Amniotic stem cell (primary cell): ENCODE measurements at places on chromosomes 3 and 15.
A peak's percentile ranks its signal among the peaks of the same experiment; 100 is the strongest.

GRCh38 chr3:138222131-138222941 is 35.2 kb downstream of the ARMC8 start:
- DNase-seq, result no peak

- DNase-seq, result no peak
These were observed 55.6 kb downstream of the CCR3 start for GRCh38 chr3:46297658-46298423.

DNA sequence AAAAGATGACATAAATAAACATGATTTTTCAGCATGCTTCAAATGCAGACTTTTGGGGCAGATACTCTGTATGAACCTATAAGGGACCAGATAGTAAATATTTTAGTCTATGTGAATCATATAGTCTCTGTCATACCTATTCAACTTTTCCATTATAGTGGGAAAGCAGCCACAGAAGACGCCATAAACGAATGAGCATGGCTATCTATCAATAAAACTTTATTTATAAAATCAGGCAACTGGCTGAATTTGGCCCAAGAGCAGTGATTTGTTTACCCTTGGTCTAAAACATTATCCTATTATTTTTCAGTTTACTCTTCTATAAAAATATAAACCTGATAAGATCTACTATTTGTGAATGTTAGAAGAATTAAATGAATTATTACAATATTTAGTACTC is 25.9 kb upstream of the VEPH1 start:
- DNase-seq, result no peak

DNA sequence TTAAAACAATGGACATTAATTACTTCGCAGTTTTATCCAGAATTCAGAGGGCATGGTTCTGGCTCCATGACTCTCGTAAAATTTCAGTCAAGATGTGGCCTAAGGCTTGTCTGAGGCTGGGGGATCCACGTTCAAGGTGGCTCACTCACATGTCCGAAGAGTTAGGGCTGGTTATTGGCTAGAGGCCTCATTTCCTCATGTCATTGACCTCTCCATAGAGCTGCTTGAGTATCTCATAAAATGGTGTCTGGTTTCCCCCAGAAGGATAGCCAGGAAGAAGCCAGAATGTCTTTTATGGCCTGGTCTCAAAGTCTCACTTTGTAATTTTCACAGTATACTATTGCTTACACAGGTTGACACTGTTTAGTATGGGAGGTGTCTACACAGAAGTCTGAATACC is 67.3 kb upstream of the DCBLD2 start:
- no peak for DNase-seq

DNA sequence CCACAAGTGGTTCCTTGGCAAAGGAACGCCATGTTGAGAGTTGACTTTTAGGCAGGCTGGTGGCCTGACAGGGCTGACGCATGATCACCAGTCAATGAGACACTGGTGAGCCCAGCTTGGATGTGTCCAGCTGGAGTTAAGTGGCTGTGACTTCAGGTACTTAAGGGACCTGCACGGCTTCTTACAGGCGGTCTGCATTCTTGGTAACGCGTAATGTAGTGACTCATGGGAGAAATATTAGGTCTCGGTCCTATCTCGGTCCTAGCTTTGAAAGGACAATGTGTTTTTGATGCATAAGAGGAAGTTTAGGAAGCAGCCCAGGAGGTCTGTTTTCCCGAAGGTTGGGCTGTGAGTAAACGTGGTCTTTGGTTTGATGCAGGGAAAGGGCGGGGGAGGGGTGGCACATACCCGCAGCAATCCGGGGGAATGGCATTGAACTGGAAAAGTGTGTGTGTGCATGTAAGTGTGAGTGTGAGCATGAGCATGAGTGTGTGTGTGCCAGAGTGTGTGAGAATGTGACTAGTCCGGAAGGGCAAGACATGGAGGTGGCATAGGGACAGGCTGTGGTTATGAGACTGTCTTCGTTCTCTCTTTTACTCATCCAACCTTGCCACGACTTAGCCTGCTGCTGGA is 55.3 kb downstream of the FAM43A start:
- no peak for DNase-seq

GRCh38 chr3:197874064-197874463 is 75.9 kb upstream of the RPL35A start:
- DNase-seq, result no peak

- DNase-seq, result no peak
These were observed 291.5 kb upstream of the ARHGEF26 start for GRCh38 chr3:153829606-153830170.

DNA sequence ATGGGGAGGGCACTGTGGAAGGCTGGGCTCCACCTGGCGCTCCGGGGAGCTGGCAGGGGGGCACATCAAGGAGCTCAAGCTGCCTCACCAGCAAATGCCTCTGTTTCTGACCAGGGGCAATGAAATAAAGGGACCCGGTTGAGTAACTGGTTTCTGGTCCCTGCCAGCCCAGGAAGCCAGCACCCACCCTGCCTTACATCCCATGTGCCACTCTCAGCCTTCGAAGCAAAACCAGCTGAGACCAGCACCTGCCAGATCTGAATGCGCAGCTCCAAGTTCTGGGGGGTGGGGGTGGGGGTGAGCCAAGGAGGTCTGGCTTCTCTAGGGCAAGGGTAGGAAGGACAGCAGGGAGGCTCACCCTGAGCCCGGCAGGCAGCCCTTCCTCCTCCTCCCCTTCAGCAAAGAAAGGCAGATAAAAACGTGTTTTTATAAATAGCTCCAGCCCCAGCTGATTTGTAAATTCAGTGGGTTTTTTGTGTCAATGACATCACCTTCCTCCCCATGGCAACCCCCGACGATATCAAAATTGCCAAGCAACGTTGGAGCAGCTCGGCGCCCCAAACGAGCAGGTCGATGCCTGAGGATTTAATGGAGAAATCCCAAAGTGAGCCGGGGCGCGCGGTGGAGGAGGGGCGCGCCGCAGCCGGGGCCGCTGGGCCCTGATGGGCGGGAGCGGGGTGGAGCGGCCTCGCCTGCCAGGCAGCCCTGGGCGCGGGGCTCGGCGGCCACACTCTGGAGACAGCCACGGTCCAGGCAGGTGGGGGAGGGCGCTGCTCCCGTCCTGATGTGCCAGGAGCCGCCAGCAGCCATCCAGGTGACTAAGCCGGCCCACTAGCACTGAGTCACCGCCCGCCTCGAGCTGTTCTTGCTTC is at the start of gene PAK6:
Gene PAK6, plus strand, starts transcription at position 532 of the 872 bp plus-strand sequence. CDS start 25,723 bp downstream, outside the sequence.
- DNase-seq, result peak; percentile 17

DNA sequence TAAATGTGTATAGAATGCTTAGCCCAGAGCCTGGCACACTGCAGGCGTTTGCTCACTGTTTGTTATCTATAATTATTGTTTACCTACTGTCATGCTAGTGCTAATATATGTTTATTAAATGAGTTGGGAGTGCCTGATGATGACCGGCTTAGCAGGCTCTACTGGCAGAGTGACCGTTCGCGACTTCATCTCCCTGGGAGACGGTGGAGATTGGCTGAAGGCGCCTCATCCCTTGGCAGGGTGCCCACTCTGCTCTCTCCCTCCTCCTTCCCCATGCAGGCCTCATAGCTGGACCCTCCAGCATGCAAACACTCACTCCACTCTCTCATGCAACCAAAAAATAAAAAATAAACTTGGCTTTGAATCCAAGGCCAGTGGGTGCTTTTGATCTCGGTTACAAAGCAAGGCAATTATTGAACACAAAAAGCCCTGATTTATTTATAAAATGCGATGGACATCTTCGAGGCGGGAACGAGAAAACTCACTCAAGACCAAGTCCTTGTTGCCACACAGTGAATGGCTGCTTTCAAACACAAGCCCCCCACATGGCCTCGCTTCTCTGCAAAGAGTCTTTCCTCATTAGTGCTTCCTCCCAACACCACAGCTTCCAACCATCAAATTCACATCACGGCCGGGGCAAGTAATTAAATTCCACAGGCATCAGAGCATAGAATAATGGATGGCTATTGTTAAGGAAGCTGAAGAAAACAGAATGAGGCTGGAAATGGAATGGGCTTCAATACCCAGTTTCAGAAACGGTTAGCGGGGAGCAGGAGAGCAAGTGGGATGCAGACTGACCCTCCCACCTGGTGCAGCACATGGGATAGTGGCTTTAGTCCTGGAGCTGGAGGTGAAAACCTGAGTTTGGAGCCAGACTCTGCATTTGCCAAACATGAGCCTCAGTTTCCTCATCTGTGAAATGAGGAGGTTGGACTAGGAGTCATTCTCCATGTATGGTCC is 135.7 kb upstream of the RAD18 start:
- DNase-seq, result no peak

DNA sequence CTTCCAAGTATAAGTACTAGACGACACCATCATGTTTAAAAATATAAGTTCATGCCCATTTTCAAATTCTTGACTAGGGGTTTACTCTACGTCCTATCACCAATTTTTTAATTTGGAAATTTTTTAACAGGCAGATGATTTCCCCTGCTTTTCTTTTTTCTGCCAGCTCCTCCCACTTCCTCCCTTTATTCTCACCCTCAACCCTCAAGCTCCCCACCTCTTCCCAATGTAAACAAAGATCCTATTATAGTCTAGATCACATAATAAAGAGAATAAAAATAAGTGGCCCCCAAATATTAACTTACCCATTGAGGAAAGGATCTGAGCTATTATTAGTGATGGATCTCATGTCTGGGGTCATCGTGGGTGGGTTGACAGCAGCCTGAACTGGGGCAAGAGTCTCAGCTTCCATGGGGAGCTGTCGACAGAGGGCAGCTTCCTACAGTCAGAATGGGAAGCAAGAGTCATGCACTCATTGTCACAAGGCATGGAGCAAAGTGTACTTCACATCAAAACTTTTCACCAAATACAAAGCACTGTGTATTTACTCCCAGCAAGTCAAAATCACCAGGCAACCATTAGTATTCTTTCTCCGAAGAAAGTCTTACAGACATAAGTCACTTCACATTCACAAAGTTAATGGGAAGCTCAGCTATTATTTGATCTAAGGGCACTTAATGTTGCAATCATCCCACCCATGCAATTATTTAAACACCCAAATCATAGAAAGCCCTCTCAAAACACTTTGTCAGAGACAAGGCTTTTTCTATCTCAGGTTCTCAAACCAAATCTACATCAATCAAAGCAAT is 53.2 kb downstream of the TM4SF4 start:
- no peak for DNase-seq

DNA sequence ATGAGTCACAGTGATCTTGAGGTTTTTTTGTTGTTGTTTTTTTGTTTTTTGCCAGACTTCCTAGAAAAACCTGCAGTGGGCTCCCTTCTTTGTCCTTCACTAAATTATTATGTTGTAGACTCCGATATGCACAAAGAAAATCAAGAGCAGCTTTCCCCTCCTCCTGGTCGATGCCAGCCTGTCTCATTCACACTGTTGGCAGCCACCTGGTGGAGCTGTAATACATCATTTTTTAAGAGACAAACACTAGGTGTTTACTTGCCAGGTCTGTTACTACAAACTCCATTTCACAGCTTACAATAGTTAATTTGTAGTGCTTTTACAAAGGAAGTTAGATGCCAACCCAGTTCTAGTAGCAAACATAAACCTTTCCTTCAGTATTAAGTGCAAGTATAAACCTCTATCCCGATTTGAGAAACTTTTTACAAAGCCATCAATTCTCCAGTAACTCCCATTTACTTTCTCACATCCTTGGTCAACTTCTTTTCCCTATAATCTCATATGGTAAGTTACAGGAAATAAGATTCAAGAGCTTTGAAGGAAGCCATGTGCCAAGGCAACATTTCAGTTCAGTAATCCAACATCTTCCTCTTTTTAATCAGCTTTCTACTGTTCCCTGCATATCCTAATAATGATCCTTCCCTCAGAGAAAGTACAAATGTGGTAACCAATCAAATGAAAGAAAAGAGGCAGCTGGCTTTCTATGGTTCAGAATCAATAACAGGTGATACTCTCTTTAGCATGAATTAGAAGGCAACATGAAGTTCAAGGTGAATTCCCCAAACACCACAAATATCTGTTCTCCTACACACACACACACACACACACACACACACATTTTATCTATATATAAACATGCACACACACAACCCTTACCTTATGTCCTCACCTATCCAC is 14.0 kb downstream of the AAGAB start:
- no peak for DNase-seq

DNA sequence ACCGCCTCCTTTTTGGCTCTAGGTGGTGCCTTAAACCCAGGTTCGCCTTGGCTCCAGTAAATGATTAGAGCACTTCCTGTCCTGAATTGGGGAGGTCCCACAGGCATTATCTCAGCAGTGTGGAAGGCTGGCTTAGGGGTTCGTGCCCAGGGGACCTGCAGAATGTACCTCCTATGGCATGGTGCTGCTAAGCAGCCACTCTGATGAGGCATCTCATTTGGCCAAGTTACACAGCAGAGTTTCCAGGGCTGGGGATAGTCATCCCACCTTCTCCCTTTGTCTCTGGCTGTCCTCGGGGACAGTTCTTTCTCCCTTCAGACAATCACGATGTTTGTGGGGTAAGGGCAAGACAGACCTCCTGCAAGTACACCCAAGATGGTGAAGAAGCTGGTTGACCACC is 371.2 kb downstream of the VPS13C start:
- DNase-seq, result no peak

DNA sequence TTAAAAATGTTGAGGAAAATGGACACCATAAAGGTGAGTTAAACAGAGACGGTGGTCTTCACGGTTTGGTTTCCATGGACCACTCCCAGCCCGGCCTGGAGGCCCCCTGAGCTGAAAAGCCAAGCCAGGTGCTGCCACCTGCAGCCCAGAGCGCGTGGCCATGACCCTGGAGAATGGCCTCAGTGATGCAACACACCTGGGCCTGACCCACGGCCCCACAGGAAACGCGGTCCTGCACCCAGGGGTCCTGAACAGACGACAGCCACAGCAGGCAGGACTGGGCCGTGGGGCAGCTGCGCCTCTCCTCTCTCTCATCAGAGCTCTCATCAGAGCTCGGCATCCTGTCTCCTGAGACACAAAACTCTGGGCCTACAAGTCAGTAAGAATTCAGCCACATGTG is 64.1 kb downstream of the NIPA2 start:
- no peak for DNase-seq

DNA sequence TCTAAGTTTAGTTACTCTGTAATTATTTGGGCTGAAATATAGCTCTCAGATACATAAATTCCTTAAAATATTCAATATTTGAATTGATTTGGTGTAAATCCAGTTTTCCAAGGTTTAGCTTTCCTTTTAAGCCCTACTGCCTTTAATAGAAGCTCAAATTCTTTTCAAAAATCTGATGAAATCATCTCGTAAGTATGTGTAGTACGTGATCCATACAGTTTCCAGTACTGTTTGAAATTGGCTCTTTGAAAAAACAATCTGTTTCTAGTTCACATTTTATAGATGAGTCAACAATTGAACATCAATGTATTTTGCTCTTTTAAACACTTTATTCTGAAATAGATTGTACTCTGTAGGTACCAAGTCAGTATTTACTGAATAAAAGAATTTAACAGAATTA is 84.2 kb downstream of the LRRC49 start:
- peak; percentile 36 for DNase-seq
